Breast epithelium (tissue), 4 donors: ENCODE measurements at places on chromosomes 2 and 18.
A peak's percentile ranks its signal among the peaks of the same experiment; 100 is the strongest.

- no peak for DNase-seq
These were observed 15.2 kb downstream of the G6PC2 start for GRCh38 chr2:168916331-168916675.

GRCh38 chr18:55999641-56000040 lies 411.6 kb upstream of the TCF4 start:
- DNase-seq, result no peak

DNA sequence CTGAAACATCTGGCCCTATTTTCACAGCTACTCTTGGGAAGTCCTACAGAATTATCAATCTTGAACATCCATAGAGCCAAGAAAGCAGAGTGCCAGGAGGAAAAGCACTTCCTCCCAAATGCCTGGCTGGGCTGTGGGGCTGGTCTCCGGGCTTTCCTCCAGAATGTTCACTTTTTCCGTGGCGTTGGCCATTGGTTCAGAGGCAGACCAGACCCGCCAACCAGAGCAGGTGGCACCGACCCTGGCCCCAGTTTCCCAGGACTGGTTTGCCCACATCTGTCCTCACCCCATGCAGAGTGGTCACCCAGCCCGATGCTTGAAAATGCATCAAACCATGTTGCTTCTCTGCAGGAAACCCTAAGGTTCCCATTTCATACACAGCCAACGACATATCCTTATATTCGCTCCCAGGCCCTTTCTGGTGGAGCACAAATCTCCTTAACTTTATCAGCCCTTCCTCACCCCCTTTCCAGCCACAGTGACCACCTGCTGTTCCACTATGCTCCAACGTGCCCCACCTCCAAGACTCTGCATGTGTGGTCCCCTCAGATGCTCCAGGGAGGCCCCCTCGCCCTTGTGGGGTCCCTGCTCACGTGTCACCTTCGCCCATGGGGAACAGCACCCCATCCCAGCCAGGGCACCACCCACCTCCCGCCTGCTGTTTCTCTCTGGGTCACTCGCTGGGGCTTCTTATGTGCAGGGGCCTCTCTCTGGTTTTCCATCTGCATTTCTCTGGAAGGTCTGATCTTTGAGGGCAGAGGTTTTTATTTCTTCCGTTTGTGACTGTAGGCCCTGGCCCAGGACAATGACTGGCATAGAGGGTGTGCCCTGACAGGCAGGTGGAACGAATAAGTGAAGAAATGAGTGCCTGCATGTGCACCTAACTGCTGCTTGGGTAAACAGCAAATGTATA lies 92.9 kb downstream of the PXDN start:
- no peak for DNase-seq

DNA sequence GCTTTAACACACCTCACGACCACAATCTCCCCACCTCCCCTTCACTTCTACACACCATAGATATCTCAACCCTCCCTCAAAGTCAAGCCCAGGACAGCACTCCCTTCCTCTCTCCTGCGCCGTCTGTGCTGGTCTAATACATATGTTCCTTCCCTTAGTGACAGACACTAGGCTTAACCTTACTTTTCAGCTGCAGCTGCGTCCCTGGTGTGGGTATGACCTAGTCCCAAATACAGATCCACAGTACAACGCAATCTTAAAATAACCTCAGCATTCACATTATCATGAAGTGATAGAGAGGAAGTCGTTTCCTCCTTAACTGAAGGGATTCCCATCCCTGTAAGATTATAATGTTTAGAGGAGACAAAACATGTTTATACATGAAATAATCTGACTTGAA lies 192.7 kb upstream of the TANK start:
- no peak for DNase-seq

- DNase-seq, result no peak
These were observed 54.1 kb downstream of the HDAC4 start for GRCh38 chr2:239346676-239347075.

GRCh38 chr2:146147448-146148012 lies 1627.6 kb upstream of the ZEB2 start:
- no peak for DNase-seq

DNA sequence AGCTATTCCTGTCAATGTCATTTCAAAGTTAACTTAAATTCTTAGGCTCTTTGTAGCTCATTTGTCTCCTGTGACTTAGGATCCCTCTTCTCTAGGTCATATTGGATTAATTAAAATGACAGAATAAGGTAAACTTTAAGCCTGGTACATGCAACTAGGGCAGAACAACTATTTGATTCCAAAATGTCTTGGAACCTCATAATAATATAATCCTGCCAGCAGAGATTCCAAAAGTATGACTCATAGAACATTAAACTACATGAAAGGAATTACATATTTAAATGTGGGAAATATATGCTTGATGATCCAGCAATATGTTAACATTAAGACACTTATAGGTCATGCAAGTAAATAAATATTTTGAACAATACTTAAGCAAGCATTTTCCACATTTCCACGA lies 63.3 kb downstream of the COL3A1 start:
- DNase-seq, result no peak

GRCh38 chr2:105442721-105443120 lies 43.9 kb upstream of the FHL2 start:
- DNase-seq, result no peak

- no peak for DNase-seq
These were observed 540.7 kb upstream of the NETO1 start for GRCh38 chr18:73408469-73408868.

DNA sequence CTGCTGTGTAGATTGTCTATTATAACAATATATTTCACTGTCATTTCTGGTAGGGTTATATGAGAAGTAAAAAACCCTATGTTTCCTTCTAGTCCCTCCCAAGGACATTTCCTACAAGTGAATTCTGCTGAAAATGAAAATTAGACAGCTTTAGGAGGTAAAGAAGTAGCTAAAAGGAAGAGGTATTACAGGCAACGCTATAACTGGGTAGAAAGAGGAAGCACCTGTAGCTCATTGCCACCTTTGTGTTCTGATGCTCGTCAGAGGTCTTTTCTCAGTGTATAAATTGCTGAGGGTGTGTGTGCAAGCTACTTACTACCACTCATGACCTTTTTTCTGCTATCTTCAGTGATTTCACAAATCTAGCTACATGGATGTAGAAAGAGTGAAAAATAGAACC lies 1.4 kb downstream of the DNAJC10 start:
- DNase-seq, result no peak

DNA sequence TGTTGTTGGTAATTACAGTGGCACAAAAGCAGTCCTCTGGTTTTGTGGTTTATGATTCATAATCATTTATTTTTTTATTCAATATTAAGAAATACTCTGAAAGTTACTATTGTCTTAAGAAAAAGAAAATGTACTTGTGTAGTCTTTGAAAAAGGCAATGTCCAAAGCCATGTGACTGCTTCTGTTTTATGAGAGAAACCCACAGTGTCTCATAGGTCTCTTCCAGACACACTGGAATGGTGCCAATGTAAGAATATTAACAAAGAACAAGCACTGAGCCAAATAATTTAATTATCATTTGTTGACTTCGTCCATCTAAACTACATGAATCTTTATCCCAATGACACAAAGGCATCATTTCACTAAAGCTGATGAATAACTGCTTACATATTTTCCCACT lies 62.5 kb downstream of the RPRM start:
- no peak for DNase-seq

DNA sequence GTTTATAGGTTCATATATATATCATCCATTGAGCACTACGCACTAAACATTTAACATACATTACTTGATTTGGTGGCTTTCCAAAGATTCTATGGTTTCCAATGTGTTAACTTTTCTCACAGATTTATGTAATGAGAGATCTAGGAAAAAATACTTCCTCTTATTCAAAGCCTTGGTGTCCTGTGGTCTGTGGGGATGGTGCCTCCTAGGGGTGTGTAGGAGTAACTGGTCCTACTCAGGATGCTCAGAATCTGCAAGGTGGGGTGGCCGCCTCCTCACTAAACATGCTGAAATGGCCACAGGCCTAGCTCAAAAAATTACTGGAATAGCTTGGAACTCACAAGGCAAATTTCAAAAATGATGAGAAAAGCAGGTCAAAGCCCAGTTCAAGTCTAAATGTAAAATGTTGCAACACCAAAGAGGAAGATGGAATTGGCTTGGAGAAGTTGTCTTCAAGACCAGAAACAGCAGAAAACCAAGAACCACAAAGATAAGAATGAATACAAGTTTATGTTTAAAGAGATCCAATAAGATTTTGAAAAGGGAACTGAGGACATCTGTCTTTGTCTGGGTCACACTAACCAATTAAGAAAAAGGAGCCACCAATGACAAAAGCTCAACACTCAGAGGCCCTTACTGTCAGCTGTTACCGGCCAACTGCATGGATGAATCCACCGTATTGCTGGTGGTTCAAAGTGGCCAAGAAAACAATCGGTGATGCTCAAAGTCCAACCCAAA lies 11.5 kb downstream of the GPR55 start:
- no peak for DNase-seq

- no peak for DNase-seq
These were observed 294.3 kb upstream of the ZNF804A start for GRCh38 chr2:184304006-184304405.

DNA sequence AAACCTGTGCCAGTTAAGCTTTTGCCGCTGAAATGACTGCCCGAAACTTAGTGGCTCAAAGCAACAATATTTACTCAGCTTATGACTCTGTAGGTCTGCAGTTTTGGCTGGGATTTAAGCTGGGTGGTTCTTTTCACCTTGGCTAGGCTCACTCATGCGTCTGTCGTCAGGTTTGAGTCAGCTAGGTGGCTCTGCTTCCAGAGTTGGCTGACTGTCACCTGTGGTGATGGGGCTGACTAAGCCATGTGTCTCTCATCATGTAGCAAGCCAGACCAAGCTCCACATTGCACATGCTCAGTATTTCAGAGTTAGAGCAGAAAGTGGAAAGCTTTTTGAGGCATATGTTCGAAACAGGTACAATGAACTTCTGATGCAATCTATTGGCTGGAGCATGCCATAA lies 354.8 kb downstream of the MEIS1 start:
- no peak for DNase-seq

DNA sequence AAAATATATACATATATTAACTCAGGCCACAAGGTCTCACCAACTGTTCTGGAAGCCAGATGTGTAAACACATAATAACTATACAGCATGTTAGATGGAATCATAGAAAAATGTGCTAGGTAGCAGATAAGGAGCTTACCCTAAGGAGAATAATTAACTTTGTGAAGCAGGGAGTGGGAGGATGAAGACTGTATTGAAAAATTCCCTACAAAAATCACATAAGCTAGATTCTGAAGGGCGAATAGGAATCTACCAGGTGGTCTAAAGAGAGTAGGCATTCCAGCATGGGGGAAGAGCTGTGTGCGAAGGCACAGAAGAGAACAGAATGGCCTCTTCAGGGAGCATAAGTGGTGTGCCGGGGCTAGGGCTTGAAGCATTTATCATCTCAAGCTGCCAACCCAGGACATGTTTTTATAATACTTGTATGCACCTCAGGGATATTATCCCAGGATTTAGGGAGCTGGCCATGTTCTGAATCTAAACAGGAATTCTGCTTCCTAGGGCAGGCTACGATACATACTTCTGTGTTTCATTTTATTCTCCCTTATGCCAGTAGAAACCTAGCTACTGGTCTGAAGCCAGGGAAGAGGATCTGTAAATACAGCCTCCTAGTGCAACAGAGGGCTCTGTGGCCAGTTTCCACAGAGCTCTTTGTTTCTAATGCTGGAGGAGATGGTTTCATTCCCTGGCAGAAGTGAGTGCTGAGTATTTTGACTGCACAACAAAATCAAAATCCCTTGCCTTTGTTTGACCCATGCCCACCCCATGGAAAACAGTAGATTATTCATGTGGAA lies 56.7 kb downstream of the NEMP2 start:
- peak; percentile 32 for DNase-seq

GRCh38 chr2:127386246-127386645 lies 1.5 kb downstream of the MAP3K2 start:
- no peak for DNase-seq

DNA sequence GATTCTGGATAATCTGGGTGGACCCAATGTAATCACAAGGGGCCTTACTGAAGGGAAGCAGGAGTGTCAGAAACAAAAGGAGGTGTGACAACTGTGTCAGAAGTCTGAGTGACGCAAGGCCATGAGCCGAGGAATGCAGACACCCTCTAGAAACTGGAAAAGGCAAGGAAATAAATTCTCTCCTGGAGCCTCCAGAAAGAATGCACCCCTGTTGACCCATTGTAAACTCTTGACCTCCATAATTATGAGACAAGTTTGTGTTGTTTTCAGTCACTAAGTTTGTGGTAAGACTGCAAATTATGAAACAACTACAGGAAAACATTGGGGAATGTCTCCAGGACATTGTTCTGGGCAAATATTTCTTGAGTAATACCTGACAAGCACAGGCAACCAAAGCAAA lies 47.3 kb upstream of the B3GNT7 start:
- no peak for DNase-seq

GRCh38 chr2:204199357-204199756 lies 262.8 kb downstream of the ICOS start:
- DNase-seq, result no peak

GRCh38 chr2:145096582-145096981 lies 576.7 kb upstream of the ZEB2 start:
- no peak for DNase-seq

DNA sequence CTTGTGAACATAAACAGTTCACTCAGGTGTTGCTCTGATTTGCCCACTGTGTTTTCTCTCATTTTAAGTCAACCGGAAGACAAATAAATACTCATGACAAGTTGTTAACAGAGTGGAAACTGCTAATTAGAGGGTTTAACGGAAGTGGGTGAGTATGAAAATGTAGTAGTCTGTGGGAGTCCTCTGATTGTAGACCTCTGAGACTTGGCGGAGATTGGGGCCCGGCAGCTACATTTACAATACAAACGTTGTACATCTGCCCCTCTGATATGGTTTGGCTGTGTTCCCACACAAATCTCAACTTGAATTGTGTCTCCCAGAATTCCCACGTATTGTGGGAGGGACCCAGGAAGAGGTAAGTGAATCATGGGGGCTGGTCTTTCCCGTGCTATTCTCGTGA lies 107.3 kb upstream of the FAM98A start:
- no peak for DNase-seq

DNA sequence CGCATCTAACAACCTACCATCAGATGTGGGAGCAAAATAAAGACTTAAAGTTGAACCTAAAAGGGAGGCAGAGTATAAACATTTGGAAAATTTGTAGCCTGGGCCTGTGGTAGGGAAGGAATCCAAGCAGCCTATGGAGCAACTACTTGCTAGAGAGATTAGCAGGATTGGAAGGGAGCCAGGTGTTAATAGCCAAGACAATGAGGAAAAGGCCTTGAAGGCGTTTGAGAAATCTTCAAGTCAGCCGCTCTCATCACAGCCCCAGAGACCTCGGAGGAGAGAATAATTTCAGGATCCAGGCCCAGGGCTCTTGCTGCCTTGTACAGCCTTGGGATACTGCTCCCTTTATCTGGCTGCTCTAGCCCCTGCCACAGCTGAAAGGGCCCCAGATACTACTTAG lies 219.7 kb downstream of the THSD7B start:
- DNase-seq, result no peak

- DNase-seq, result no peak
These were observed 165.9 kb downstream of the ZNF385B start for GRCh38 chr2:179695486-179695885.
